ENCODE measurements at places on chromosomes 13 and 19.

DNA sequence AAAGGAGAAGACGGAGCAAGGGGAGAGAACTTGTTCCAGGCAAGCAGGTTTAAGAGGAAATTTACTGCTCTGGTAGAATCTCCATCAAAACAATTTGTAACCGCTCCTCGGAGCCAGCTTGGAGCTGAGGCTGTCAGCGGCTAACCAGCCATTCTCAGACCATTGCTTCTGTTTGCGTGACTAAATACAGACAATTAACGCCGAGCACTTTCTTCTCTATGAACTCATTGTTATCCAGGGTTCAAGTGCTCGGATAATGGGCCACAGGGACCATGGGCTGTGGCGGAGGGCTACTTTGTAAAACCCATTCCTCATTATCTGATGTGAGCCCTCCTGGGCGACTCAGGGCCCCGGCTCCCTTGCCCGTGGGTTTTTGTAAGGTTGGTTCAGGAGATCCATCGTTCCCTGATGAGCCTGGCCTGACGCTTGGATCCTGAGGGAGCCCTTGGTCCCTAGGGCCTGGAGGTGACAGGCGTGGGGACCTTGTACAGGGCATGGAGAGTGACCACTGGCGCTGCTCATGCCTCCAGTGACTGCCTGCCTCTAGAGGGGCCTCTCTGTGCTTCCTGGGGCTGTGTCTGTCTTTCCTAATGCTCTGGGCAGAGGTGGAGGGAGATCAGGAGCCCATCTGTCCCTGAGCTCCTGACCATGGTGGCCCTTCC, 61.5 kb upstream of the ZNF536 start:
- no peak for DNase-seq

DNA sequence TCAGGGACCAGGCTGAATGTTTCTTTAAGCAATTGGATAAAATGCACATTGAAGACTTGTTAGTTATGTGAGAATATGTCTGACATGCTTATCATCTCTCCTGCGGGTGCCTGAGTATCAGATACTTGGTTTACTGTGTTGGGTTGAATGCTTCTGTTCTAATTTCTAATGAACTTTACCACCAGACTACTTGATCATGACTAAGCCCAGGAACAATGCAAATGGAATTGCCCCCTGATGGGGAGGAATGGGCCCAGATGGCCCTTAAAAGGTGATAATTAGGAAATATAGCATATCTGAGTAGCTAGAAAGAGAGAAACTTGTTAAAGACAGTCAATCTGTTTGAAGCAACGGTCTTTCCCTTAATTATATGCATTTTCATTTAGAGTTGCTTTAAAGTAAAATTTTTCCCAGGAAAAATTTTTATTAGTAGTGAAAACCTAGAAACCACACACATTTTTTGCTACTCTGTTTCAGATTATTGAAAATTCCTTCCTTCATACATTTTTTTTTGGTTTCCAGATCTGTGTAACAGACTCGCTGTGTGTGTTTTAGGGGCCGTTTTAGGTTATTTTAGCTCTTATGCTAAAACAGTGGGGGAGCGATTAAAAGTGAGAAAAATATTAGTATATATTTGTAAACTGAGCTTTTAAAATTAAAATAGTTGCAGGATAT, 186.6 kb downstream of the TM9SF2 start:
- no peak for DNase-seq

DNA sequence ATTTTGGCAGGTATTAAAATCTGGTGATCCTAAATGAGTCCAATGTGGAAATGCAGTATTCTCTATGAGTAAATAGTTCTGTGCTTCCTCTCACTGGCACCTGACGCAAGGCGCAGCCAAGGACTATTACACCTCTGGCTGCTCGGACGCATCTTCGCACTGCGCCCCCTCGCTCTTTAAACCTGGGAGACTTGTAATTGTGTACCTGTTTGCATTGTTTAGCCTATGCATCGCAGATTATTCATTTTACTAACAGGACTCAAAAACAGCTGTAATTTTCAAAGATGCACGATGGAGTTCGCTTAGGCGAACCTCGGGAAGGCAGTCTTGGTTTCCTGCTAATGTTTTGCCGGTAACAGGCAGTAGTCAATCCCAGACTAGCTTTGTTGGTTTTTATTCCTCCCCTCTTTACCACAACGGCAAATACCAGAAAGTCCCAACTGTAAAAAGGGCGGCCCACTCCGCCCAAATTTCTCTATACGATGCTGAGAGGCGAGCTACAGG, 113.2 kb downstream of the KCNRG start:
- DNase-seq = no peak

DNA sequence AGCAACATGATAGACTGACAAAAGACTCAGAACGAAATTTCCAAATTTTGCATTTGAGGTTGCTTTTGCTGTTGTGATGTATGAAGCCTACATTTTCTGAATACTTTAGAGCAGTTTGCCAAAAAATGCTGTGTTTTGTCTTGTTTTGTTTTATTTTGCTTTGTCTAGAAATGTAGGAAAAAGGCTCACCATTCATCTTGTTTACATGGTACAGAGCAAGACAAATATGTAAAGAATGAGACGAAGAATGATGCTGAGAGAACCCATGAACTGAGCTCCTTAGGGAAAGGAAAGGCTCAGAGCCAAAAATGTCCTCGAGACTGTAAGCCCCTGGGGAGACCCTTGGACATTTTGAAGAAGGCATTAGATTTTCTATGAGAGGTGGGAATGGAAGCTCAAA, 6.8 kb upstream of the SPART start:
- no peak for DNase-seq

- DNase-seq = peak; percentile 79
Observed at GRCh38 chr19:17579661-17580244, 24.3 kb downstream of the COLGALT1 start.

- DNase-seq = no peak
Observed at GRCh38 chr13:110942248-110942981, 27.5 kb upstream of the ANKRD10 start.

DNA sequence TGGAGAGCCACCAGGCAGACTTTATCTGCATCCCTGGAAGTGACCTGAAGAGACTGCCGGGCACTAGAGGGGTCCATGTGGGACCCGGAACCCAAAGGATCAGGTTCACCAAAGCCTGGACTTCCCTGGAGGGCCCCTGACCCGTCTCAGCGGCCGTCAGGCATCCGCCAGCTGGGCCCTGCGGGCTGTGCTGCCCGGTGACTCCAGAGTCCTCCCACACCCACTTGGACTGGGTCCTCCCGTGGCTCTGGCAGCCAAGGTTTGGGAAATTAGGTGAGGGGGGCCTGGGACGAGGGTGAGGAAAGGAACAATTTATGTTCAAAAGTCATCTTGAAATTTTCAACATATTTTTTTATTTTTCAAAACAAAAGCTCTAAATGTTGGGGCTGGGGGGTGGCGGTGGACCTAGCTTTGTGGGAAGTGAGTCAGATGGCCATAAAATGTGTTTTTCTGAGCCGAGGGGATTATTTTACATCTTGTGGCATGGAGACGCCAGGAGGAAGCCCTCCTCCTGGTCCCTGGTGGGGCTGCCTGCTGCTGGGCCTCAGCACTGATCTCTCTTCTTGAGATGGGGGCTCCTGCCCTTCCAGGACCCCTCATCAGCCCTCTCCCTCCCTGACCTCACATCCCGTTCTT, 20.2 kb downstream of the CEBPA start:
- no peak for DNase-seq

DNA sequence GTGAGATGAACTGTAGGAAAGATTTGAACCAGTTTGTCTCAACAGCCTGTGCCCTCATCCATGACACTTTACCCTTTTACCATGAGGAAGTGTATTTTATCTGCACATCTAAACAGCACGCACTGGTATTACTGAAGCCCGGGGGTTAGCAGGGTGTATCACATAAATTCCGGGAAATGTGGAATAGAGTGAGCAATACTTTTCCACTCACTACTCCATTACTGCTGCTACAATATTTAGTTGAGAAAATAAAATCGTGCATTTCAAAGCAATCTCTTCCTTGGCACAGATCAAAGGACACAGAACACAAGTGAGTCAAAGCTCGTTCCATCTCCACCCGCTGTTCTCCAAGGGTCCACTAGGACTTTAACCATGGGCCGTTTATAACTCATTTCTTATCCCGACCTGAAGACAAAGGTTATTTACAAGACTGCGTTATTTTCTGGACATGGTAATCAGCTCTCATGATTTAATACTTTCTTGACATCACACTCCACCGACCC, 35.2 kb downstream of the STK24 start:
- DNase-seq = no peak

DNA sequence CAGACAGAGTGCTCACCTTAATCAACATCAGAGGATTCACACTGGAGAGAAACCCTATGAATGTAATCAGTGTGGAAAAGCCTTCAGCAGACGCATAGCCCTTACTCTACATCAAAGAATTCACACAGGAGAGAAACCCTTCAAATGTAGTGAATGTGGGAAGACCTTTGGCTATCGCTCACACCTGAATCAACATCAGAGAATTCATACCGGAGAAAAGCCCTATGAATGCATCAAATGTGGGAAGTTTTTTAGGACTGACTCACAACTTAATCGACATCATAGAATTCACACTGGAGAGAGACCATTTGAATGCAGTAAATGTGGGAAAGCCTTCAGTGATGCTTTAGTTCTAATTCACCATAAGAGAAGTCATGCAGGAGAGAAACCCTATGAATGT, 18.3 kb downstream of the ZNF527 start:
- no peak for DNase-seq

DNA sequence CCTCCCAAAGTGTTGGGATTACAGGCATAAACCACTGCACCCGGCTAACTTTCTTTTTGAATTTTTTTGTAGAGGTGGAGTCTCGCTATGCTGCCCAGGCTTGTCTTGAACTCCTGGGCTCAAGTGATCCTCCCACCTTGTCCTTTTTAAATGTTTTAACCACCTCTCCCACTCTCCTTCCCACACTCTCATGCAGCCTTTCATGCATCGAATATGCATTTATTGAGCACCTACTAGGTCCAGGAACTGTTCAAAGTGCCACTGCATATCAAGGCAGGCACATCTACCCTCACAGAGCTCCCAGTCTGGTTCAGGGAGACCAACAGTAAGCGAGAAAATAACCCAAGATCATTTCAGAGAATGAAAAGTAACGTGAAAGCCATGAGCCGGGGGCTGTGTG, 1.2 kb downstream of the TICAM1 start:
- DNase-seq = no peak

DNA sequence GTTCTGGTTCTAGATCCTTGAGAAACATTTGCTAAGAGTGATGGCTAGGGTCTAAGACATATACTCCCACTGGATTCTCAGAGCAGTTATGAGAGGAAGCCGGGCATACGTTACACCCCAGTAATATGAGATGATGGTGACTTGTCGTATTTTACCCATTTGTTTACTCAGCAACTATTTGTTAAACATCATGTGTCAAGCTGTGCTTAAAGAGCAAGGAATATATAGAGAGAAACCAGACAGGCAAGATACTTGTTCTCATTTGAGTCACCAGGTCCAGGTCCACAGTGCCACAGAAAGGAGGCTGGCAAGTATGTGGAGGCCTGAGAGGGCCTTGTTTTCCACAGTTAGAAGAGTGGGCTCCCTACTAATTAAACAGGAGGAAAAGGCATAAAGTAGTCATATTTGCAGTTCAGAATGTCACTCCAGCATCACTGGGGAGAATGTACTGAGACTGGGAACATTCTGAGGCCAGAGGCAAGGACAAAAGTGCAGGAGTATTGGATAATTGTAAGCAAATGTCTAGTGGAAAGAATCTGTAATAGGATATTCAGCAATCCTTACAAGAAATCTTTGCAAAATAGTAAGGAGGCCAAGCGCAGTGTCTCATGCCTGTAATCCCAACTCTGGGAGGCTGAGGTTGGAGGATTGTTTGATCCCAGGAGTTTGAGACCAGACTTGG, 142.2 kb downstream of the IRS2 start:
- DNase-seq = peak; percentile 41

GRCh38 chr13:92719868-92720267, 506.7 kb upstream of the GPC6 start:
- DNase-seq = no peak

DNA sequence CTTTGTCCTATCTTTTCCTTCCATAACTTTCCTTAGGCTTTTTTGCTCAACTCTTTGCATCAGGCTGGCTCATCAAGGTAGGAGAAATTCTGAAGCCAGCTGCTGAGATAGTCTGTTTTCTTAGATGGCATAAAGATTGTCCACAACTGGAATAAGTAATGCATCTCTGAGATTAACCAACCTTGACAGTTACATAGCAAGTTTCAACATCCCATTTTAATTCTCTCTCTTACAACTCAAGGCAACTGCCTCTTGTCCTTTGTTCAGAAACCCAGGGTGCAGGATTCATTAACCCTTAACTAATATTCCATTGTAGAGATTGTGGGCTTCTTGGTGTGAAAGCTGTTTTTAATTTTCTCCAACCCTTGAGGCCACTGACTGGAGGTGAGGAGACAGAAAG, 239.2 kb downstream of the LACC1 start:
- no peak for DNase-seq

DNA sequence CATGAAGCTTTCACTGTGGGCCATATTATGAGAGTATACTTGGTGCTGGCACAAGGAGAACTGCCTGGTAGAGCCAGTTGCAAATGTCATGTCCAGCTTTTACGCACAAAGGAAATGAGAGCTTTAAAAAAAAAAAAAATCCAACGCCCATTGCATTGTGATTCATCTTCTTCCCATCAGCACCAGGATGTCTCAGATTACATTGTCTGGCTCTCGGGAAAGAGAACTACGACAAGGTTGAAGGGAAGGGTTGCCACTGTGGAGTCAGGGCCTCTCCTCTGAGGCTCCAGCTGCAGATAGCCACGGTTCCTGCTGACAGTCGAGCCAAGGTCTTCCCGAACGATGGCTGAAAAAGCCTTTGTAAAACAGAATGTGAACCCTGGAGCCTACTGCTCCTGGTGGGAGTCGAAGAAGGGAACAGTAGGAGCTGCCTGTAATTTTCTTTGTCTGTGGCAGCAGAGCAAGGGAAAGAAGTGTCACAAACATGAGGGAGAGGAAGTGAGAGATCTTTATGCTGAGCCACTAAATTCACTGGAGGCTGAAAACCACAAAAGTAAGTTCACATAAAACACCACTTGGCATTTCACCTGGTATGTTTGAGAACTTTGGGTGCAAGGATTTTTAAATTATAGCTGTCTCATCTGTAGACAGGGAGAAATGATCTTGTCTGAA, 704.7 kb downstream of the DIAPH3 start:
- no peak for DNase-seq

DNA sequence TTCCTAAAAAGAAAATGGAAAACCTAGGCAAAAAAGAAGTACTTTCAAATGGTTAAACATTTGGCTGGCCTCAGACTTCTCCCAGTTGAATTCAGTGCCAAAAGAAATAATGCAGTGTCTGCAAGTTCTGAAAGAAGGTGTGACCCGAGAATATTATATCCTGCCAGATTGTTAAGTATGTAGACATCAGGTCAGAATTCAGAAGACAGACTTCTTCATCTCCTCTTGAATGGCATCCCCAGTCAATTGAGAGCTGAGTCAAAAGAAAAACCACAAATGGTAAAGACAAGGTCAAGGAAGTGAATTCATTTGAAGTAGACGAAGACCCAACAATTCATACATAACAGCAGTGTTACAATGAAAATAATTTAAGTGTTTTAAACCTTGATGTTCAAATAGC, 194.5 kb downstream of the NBEA start:
- DNase-seq = no peak

- no peak for DNase-seq
Observed at GRCh38 chr13:110875241-110875640, 39.6 kb downstream of the ANKRD10 start.

GRCh38 chr13:113536461-113537110, 46.1 kb upstream of the DCUN1D2 start:
- DNase-seq = no peak

- no peak for DNase-seq
Observed at GRCh38 chr13:113967729-113968462, 6.0 kb downstream of the C13orf46 start.
